Frontal cortex (tissue), 4 donors: ENCODE measurements at places on chromosomes 3 and 15. TPM values are rescaled to one million over a fixed set of nuclear protein-coding genes. Genes with fewer than 3 reads are reported as not detected.

DNA sequence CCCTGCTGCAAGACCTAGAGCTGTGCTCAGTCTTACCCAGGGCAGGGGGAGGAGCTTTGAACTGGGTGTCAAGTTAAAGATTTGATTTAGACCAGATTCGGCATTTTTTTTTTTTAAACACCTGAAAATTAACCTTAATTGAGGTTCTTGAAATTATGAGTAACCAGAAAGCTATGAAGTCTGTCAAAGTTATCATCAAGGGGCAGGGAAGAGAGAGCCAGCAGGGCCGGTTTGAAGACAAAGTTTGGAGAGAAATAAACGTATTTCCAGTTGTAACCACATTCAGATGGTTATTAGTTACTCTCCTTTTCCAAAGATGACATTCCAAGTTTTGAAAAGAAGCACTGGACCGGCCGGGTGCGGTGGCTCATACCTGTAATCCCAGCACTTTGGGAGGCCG lies 12.0 kb downstream of the TMEM266 start:
- DNase-seq, result no peak

- no peak for DNase-seq
These were observed 7.2 kb upstream of the MGLL start for GRCh38 chr3:127829537-127829936.

DNA sequence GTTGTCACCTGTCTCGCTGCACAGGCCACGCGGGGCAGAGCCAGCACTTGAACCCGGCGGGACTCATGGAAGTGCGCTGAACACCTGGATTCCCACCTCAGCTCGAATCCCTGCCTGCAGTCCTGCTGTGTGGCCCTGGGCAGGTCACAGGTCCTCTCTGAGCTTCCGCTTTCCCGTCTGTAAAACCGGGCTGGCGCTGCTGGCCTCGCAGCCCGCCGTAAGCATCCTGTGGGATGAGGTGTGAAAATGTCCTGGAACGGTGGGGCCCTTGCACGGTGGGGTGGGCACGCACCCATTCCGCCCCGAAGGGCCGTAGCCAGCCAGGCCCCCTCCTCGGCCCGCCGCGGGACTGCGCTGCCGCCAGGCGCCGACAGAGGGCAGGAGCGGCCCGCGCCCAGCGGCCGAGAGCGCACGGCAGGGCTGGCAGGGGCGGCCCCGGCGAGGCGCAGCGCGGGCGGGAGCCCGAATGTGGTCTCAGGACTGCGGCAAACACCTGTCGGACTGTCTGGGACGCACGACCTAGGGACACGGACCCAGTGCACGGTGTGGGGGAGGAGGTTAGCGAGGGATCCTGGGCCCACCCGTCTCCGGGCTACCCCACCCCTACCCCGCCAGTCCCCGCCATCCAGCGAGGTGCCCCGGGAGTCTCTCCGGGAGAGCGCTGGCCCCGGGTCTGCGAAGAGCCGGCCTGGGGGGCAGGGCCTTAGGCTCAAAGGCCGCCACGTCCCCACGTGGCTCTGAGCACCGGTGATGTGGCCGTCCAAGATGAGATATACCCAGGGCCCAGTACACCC lies 40.4 kb downstream of the DNAJB8 start:
- peak; percentile 83 for DNase-seq

The ADIPOQ gene
- not detected for total RNA-seq

- no peak for DNase-seq
These were observed 12.4 kb downstream of the PIF1 start for GRCh38 chr15:64813075-64813474.

The MITF gene
- total RNA-seq, result 1.6 TPM

GRCh38 chr3:125232401-125232800 lies 19.9 kb upstream of the SLC12A8 start:
- no peak for DNase-seq

The CPA3 gene
- total RNA-seq, result not detected

DNA sequence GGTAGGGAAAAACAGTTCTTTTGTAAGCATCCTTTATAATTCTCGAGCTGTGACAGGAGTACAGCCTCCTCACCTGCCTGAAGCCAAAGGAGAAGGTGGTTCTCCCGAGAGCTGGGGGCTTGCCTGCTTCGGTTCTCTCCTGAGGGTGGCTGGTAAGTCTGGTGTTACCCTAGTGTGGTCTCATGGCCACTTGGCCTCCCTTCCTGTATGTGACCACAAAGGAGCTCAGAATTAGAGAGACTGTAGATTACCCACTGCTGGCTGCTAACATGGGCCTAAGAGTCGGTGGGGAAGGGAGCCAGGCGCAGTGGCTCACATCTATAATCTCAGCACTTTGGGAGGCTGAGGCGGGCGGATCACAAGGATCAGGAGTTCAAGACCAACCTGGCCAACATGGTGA lies 12.6 kb downstream of the PDHB start:
- no peak for DNase-seq

DNA sequence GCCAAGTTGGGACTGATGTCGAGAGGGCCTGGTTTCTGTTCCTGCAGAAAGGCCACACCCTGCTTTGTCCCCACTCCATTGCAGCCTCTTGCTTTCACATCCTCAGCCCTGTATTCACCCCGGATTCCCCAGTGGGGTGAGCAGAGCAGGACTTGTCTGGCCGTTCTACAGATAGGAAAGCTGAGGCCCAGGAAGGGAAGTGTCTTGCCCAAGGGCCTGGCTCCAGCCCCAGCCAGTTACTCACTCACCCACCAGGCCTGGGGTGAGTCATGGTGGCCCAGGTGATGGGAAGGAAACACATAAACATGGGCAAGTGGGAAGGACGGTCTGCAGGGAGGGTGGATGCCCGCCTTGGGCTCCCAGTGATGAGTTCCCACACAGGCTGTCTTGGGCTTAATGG lies 6.1 kb upstream of the DUSP7 start:
- DNase-seq, result no peak

GRCh38 chr3:48619541-48620524 lies 1.7 kb downstream of the TMEM89 start:
- DNase-seq, result no peak

GRCh38 chr3:60363817-60364216 lies 887.4 kb downstream of the FHIT start:
- no peak for DNase-seq

DNA sequence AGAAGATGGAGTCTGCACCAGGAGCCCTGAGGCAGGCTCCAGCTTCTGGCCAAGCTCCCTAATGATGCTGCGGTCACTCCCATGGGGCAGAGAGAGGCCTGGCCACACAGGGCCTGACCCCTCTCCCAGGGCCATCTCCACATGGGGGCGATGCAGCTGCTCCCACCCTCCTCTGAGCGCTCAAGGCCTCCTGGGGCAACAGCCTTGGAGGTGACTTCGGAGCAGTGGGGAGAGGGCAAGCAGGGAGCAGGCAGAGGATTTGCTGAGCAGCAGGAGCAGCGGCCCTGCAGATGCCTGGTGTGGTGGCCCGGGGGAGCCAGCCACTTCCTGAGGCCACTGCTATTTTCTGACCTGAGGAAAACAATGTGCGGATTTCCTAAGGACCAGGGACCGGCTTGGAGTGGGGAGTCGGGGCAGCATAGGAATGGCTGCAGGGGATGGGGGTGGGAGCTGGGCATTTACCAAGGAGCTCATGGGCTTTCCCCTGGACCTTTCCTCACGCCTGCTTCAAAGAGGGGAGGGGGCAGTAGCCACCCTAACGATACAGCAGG lies 81.6 kb upstream of the RPL32 start:
- no peak for DNase-seq

The CACNA2D2 gene
- total RNA-seq, result 2.4 TPM

The DBR1 gene
- 41.6 TPM for total RNA-seq

GRCh38 chr3:146166826-146167225 lies 5.8 kb upstream of the PLOD2 start:
- DNase-seq, result no peak

DNA sequence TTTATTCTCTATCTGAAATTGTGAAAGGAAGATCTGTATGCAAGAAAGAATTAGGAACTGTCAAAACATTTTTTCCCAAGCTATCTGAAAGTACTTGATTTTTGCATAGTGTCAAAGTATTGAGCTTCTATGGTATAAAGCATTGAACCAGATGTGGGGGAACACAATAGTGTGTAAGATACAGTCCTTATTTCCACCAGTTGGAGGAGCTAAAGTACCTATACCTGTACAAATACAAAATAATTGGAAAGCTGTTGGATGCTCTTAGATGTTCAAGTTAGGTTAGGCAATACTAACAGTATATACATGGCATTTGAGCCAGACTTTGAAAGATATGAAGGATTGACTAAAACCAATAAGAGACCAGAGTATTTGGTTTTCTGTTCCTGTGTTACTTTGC lies 148.4 kb downstream of the B3GALNT1 start:
- DNase-seq, result no peak

DNA sequence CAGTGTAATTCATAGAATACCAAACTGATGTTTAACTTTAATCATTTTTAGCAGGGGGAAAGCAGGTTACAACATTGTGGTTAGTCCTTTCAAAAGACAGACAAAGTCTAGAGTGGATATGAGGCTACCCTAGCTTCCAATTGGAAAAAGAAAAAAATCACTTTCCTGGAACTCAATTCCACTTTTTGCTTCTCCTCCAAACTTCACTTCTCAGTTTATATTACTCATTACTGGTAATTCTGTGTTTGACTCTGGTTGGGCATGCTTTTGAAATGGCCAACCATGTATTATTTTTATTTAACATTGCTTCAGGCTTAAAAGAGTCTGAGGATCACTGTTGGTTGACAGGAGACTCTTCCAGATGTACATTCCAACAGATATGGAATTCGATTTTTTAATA lies 84.8 kb downstream of the RAP2B start:
- no peak for DNase-seq

DNA sequence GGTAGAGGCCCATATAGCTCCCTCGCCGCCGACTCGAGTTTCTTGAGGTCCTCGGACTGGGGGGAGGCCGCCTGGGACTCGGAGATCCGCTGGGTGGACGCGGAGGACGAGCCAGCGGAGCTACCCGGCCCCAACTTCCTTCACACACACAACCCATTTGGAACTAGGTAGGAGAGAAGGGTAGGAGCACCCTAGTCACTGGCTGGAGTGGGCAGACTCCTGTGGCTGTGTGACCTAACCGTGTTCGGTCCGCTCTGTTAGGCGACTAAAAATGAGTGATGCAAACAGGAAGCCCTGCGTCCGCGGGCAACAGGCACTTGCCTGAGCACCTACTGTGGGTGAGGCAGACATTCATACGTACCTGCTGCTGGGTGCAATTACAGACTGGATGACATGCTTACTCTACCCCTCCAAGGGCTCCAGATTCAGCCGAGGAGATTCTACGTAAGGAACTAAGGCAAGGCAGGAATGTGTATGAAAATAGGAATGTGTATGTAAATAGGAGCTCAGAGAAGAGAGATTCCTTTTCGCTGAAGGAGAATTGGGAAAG lies 4.6 kb upstream of the SIN3A start:
- DNase-seq, result no peak

DNA sequence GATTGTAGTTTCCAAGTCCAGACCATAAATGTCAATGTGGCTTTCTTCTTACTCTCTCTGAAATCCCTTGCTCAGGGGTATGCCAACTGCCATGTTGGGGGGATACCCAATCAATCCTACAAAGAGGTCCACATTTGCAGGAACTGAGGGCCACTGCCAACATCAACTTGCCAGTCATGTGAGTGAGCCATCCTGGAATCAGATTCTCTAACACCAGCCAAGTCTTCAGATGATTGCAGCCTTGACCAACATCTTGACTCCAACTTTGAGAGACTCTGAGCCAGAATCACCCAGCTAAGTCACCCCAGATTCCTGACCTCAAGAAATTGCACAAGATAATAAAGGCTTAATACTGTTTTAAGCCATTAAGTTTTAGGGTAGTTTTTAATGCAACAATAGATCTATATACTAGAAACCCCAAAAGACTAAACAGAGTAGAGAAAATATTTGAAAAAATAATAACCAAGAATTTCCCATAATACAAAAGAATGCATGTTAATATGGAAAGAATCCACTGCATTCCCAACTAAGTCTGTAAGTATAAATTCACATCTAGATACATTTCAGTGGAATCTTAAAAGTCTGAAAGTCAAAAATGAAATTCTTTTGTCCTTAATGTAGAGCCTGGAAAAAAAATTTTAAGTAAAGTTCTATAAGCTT lies 22.4 kb downstream of the ISG20 start:
- no peak for DNase-seq

DNA sequence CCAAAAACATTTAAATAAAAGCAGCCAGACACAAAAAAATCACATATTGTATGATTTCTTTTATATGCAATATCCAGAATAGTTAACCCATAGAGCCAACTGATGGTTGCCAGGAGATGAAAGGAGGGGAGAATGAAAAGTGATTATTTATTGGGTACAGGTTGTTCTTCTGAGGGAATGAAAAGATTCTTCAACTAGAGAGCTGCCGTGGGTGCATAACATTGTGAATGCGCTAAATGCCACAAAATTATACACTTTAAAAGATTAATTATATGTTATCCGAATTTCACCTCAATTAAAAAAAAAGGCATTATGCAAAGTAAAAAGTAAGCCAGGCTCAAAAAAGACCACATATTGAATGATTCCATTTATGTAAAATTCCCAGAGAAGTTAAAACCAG lies 36.1 kb downstream of the PRKAR2A start:
- DNase-seq, result no peak

GRCh38 chr3:69712933-69713332 lies 26.3 kb upstream of the MITF start:
- DNase-seq, result no peak

DNA sequence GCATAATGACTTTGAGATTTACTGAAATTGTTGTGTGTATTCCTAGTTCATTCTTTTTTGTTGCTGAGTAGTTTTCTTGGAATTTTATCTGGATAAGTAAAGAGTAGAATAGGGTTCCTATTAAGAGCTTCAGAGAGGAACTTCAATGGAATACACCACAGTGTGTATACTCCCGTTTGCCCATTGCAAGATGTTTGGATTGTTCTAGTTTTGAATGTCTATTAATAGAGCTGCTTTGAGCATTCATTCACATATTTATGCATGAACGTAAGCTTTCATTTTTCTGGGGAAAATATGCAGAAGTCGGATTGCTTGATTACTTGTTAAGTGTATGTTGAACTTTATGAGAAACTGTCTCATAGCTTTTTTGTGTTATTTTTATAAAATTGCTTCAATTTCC lies 580.5 kb downstream of the OTOL1 start:
- no peak for DNase-seq

DNA sequence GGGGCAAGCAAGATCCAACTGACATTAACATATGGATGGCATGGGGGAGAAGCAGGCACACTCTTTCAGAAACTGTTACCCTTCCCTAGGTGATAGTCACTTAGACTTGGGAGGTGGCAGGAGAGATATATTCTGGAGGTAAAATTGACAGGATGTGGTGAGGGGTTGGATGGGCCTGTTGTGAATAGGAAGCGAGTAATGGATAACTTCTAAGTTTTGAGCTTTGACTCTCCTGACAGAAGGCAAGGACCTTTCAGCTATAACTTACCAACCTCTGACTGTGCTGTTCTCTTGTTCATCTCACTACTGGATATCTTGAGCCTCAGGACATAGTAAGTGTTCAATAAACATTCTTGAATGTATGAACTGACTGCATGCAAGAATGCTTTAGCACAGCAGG lies 1.9 kb upstream of the PDIA5 start:
- no peak for DNase-seq

GRCh38 chr3:67447393-67447792 lies 207.0 kb downstream of the SUCLG2 start:
- no peak for DNase-seq

The RARB gene
- 28.5 TPM for total RNA-seq

The KIF23 gene
- 6.5 TPM for total RNA-seq

GRCh38 chr3:37250435-37250834 lies 76.1 kb upstream of the LRRFIP2 start:
- DNase-seq, result no peak

- no peak for DNase-seq
These were observed 8.9 kb upstream of the RNF7 start for GRCh38 chr3:141729240-141729639.

GRCh38 chr15:90419738-90420406 lies 31.8 kb downstream of the IQGAP1 start:
- DNase-seq, result no peak

- DNase-seq, result no peak
These were observed 112.2 kb upstream of the NANOGP8 start for GRCh38 chr15:35197306-35197705.
